ENCODE measurements at places on chromosomes 2 and 18.

- DNase-seq: no peak
These were observed 64.7 kb downstream of the STK25 start for GRCh38 chr2:241443486-241444223.

DNA sequence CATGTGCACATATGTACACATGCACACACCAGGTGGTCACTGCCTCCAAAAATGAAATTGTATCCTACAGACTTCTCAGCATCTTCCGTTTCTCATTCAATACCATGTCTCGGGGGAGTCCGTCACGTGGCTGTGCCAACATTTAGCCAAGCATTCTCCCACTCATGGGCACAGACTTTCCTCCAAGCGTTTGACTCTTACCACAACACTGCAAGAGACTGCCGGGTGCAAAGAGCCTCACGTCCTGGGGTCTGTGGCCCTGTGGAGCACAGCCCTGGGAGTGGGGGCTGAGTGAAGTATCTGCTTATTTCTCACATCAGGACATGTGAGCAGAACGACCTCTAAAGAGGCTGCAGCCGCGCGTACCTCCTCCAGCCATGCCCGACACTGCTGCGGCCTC lies 28.0 kb downstream of the HDAC4 start:
- DNase-seq: no peak

GRCh38 chr2:157291018-157291417 lies 33.5 kb downstream of the GALNT5 start:
- DNase-seq: no peak

DNA sequence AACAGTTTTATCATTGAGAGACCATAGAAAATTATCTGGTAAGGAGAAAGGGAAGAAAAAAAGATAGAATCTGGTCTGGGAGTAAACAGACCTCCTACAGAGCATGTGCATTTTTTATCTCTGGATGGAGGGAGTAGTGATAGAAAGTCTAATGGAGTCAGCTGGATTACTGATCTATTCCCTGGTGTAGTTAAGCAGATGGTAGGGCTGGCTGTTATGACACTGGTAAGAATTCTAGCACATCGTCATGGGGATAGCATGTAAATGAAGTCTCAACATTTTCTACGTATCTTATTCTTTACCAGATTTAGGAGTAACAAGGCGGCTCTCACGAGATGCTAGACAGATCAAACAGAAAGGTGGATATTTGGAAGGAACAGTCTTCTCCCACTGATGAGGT lies 407.4 kb downstream of the NRXN1 start:
- DNase-seq: peak; percentile 80

DNA sequence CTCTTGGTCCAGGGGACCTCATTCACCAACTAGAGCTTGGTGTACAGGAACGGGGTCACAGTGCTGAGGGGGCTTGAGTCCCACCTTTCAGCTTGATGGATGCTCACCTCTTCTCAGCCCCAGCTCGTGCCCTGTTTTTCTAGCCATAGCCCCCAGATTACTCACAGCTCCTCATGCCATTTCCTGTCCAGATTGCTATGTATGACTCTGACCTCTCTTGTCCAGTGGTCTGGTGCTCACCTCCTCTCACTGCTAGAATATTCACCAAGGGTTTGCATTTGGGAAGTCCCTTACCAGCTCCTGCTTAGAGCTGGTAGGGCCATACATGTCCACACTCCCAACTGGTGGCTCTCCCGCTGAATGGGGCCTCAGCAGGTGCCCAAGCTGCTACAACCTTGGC lies 5.9 kb downstream of the LBX2 start:
- no peak for DNase-seq

- DNase-seq: no peak
These were observed 83.2 kb downstream of the TCF4 start for GRCh38 chr18:55504808-55505207.

DNA sequence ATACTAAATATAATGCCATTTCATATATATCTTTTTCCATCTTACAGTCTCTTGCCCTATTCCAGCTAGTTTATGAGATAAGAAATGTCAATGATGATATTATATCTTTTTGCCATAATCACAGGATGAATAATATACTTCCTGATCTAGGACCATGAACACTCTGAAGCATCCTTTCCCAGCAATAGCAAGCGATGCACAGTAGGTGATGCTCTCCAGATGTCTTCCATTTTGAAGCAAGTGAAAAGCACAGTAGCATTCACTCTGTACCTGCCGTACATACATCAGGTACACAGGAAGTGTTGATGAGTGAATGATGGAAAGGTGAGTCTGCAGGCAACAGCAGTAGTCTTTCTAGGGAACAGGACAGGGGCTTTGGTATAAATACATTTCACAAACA lies 8.6 kb upstream of the SULT1C4 start:
- no peak for DNase-seq

DNA sequence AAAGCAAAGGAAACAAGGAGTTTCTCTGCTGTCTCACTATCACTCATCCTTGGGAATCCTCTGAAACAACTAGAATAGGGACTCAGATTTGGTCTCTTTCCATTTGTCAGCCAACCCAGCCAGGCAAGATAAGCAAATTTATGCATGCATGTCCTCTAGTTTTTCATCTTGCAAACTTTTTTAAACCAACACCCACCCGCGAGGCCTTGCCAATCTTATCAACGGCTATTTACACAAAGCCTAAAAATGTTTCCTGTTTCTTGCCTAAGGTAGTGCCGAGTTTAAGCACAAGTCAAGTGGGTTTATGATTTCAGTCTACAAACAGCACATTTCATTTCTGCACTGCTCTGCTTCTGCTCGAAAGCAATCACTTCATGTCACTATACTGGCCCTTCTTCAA lies 240.9 kb downstream of the STK39 start:
- no peak for DNase-seq

GRCh38 chr2:65277791-65278483 lies 50.3 kb downstream of the ACTR2 start:
- no peak for DNase-seq

- DNase-seq: no peak
These were observed 26.2 kb downstream of the ATAD2B start for GRCh38 chr2:23900541-23901322.

DNA sequence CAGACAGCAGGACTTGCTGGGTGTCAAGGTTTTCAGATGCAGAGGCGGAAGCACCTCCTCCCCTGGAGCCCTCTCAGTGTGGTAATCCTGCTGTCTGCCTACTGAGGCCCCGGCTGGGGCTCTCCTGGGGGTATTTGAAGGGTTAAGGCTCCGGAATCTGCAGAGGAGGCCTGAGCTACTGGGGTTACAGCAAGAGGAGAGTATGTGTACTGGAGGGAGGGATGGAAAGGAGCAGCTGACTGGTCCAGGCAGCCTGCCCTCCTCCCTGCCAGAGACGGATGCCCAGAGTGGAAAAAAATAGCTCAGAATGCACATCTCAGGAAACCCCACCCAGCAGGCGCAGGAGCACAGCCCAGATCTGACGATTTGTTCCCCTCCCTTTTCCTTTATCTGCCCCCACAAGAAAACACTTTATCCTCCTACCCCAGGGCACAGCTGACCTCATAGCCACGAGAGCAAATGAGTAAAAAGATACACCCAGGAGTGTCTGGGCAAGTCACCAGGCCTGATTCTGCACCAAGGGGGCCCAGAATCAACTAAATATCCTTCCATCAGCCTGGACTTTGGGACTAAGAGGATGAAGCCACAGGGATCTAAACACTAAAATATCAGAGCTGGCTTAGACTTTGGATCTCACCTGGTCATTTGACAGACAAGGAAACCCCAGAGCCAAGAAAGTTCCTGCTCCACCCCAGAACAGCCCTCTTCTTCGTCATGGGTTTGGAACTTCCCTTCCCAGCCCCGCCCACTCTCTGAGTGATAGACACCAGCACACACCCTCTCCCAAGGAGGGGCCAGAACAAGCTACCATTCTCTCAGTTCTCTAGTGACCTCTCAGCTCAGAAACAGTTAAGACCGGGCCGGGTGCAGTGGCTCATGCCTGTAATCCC lies 5.5 kb downstream of the TMBIM1 start:
- peak; percentile 47 for DNase-seq

Data from DMS 273 treated with DMSO at 0.1 percent for 48 hours (cell line).